ENCODE measurements at places on chromosomes 5 and 9.
A peak's percentile ranks its signal among the peaks of the same experiment; 100 is the strongest.

DNA sequence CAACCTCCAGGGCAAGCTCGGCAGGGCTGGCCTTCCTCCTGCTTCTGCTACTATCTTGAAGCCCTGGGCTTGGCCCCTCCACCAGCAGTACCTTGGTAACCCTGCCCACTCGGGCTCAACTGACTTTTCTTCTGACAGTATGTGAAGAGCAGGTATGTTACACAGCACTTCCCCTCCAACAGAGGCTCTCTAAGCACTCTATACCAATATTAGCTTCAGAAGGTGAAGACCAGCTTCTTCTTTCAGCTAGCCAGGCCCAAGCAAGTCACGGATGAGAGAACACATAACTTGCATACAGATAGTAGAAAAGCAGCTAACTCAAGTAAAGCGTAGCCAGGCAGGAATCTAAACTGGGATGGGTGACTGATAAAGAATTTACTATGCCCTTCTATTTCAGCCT, 64.3 kb downstream of the FEM1C start:
- DNase-seq = no peak

- no peak for DNase-seq
Measured at GRCh38 chr5:38369692-38370091, 111.3 kb downstream of the EGFLAM start.

GRCh38 chr5:34709861-34710673, 53.9 kb downstream of the RAI14 start:
- no peak for DNase-seq

- peak; percentile 74 for DNase-seq
Measured at GRCh38 chr5:119355685-119356611, at the start of gene TNFAIP8. Gene TNFAIP8 (plus strand): TSS chr5:119356019. CDS start chr5:119356091, 72 bp downstream.

- no peak for DNase-seq
Measured at GRCh38 chr5:199197-199949, 8.1 kb downstream of the LRRC14B start.

Measured in B cell (primary cell).